ENCODE measurements at places on chromosomes 2 and 18.

DNA sequence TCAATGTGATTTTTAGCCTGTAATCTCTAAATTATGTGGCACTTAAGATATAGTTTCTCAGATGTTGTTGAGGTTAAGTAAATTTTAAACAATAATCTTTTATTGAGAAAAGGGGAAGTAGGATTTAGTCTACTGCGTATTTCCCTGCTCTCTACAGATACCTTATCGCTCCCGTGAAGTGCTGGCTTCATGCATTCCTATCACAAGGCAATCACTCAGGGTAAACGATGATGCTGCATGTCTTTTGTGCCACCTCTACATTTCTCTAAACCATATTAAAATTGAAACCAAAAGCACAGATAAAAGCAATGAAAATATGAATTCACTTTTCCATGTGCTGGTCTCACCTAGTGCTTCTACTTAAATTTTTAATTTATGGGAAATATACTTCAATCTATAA lies 14.4 kb upstream of the RPE start:
- no peak for DNase-seq

- no peak for DNase-seq
These were observed 114.0 kb upstream of the RND3 start for GRCh38 chr2:150601280-150602038.

GRCh38 chr18:3653263-3653850 lies 203.4 kb downstream of the TGIF1 start:
- no peak for DNase-seq

- DNase-seq, result no peak
These were observed 708.4 kb downstream of the RNF144A start for GRCh38 chr2:7625392-7626138.

DNA sequence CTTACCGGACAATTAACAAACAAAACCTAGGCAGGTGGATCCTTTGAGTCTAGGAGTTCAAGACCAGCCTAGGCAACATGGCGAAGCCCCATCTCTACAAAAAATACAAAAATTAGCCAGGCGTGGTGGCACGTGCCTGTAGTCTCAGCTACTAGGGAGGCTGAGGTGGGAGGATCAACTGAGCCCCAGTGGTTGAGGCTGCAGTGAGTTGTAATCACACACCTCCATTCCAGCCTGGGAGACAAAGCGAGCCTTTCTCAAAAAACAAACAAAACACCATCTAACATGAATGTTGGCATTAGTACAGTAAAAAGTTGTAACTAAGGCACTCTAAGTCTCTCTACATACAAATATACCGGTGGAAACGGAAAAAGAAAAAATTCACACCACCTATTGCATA lies 5.3 kb downstream of the SP3 start:
- no peak for DNase-seq

DNA sequence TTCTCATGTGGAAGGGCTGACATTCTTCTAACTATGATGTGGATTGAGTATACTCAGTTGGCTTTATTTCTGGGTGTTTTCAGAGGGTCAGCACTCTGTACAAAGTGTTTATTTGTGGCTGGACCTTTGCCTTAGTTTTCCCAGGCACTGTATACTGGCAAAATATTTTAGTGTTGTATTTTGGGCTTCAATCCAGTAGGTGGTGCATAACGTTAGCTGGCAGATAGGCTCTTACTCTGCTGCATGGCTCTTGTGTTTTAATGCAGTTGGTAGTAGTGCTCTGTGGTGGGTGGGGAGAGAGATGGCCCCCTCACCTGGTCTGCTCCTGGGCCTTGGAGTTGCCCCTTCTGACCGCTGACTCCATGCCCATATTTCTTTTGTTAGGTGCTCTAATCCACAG lies 75.6 kb upstream of the REG3A start:
- no peak for DNase-seq

- no peak for DNase-seq
These were observed 44.0 kb downstream of the COBLL1 start for GRCh38 chr2:164797627-164798026.

DNA sequence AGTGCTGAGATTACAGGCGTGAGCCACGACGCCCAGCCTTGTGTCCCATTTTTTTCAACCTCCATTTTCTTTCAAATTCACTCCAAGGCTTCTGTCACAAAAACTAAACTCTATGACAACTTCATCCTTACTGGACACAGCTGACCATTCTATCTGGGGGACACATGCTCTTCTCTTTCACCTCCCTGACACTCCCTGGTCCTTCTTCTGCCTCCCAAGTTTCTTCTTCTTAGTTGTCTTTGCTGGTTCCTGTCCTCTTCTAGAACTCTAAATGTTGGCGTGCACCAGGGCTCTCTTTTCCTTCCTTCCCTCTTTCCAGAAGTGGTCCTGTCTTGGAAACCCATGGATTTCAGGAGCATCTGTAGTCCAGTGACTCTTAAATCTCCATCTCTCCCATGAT lies 40.1 kb upstream of the LPIN2 start:
- DNase-seq, result no peak

- DNase-seq, result no peak
These were observed 8.1 kb downstream of the TEX51 start for GRCh38 chr2:126906781-126907180.

DNA sequence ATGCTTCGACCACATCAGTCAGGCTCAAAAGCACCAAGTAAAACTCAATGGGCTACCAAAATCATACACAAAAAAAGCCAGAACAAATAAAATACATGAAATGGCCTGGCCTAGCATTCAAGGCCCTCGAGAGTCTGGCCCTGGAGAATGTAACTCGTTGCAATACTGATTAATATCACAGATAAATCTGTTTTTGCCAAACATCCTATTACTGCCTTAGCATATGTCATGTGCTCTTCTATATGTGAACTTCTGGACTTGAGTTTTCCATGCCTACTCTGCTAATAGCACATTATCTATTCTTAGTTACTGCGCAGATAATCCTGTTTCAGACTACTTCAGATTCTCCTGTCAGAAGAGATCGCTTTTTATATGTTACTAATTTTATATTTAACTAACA lies 250.7 kb upstream of the SMAD7 start:
- DNase-seq, result no peak

DNA sequence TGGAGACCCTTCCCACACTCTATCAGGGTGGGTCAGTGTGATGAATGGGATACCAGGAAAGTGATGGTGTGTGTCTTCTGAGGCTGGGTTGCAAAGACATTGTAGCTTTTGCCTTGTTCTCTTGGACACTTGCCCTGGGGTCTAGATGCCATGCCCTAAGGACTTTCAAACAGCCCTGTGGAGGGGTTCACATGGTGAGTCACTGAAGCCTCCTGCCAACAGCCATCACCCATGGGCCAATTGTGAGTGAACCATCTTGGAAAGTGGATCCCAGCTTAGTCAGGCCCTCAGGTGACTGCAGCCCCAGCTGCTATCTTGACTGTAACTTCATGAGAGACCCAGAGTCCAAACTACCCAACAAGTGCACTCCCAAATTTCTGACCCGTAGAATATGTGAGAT lies 25.8 kb upstream of the IGFBP5 start:
- DNase-seq, result no peak

- DNase-seq, result peak; percentile 89
These were observed 1.7 kb upstream of the CTDSP1 start for GRCh38 chr2:218397820-218398436.

GRCh38 chr2:215722986-215723630 lies 287.2 kb upstream of the FN1 start:
- DNase-seq, result no peak

DNA sequence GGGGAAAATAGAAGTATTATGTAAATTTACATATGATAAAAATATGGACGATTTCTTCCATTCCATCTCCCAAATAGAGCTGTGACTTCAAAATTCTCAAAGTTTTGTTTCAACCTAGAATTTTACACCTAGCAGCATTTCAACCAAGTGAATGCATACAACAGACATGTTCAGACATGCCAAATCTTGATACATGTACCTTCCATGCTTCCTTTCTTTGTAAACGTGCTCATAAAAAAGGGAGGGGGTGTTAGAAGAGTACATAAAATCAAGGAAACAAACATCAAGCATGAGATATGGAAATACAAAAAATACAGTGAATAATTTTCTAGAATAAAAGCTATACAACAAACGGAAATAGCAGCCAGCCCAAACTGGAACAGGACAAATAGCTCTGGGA lies 974.2 kb downstream of the ERBB4 start:
- no peak for DNase-seq

DNA sequence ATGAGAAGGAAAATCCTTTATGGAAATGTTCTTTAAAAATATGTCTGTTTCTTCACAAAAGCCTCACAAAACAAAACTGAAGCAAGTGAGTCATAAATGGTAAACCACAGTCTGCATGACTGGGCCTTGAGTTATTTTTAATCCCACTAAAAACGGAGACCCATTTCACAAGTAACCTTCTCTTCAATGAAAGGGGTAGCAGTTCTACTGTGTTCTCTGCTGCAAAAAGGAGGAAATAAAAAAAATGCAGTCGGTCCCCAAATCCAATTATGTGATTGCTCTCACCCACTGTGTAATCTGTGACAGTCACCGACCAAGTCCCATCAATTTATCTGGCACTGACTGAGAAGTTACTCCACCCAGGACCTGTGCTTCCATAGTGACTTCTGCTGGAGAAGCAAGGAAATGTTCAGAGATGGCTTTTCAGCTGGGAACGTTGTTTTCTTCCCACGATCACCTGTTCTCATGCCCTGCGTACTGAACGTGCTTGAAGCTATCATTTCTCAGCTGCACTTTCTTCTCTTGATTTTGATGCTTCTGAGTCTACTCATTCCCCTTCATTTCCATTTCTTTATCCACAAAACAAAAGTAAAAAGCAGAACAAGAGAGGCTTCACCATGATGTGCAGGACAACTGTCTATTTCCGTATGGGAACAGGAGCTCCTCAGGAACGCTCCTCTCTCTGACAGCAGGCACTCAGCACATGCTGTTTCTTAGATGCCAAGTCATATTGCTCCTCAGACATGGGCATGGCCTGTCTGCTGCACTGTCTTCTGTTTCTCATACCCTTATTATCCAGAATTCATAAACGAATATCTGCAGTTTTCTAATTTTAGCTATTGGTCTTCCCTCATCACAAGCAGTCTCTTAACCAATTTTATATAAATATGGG lies 80.0 kb upstream of the TMEM200C start:
- DNase-seq, result no peak

DNA sequence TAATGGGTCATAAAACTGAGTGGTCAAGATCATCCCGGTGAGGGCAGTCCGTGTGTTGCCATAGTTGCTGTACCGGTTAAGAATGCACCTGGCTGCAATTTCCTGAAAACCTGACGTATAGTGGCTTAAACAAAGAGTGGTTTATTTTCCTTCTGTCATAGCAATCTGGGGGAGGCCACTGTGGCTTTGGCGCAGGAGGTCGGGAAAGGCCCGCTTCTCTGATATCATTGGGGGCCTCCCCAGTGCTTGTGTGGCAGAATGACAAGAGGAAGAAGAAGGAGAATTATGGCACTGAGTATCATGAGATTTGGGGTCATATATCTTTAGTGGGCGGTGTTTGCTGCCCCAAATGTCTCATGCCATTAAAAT lies 4.4 kb downstream of the C2orf92 start:
- DNase-seq, result no peak

DNA sequence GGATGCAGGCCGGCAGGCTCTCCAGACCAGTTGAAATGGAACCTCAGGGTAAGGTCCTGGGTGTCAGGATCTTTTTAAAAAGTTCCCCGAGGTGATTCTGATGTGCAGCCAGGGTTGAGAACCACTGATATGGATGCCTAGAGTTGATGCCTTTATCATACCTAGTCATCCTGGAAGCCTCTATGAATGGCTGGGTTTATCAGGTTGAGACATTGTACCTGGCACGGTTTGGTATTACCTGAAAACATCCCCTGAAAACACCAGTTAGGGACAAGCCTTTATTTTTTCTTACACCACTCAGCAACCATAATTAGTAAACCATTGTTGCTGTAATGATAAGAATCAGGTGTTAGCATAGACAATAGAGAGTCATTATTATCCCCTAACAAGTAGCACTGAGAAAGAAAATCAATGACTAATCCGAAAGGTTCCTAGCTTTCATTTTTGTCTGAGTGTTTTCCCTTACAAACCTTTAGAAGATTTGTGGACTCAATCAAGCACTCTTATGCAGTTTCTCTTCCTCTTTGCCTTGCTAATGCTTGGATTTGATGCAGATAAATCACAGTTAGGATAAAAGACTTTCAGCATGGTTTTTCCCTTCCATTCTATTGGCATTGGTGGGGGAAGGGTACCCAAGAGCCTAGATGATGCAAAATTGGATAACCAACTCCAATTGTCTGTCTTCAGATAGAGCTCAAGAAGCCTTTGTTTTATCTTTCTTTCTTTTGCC lies 116.5 kb upstream of the LYPD6 start:
- DNase-seq, result no peak

- no peak for DNase-seq
These were observed 24.2 kb downstream of the LDLRAD4 start for GRCh38 chr18:13242797-13243196.

DNA sequence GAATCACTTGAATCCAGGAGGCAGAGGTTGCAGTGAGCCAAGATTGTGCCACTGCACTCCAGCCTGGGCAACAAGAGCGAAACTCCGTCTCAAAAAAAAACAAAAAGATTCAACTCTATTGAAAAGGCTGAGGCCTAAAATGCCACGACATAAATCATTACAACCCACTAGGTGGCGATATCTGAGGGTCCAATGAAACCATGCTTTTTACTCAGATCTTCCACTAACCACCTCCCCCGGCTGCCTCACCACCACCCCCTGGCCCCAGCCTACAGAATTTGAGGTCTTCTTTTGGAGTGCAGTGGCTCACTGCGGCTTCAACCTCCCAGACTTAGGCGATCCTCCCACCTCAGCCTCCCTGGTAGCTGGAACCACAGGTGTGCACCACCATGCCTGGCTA lies 57.5 kb downstream of the AP1S3 start:
- DNase-seq, result no peak

DNA sequence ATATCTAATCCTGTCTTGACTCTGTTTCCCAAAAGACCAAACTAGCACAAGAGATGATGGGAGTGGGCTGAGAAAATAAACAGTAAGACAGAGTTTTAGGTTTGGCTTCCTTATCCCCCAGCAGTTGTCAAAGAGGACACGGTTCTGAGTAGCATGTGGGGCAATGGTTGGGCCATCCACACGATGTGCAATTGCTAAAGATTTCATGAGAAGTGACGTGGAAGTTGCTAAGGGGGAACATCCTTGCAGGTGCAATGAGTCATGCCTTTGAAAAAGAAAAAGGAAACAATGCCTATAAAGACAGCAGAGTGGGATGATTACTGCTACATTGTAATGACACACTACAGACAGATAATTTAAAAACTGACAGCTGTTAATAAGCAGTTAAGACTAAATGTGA lies 1395.8 kb downstream of the LRP1B start:
- DNase-seq, result no peak

- DNase-seq, result no peak
These were observed 46.6 kb upstream of the TCF4 start for GRCh38 chr18:55634545-55634944.

DNA sequence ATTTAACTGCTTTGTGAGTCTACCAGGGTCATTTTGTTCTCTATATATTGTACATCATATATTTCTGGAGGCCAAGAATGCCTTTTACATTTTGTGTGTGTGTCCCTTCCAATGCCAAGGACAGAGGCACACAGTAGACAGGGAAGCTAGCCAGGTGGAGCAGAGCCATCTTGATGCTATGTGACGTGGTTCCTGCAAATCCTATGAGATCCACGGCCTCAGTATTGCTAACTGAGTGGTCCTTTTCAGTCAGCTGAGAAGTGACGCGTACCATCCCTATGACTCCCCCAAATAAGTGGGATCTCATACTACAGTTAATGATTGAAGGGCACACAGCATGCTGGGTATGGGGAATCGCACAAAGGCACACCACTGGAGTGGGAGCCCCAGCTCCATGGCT lies 27.3 kb downstream of the CCDC141 start:
- DNase-seq, result no peak
